ENCODE measurements at places on chromosomes 1 and 21. TPM values are rescaled to one million over a fixed set of nuclear protein-coding genes. Genes with fewer than 3 reads are reported as not detected.
A peak's percentile ranks its signal among the peaks of the same experiment; 100 is the strongest.

DNA sequence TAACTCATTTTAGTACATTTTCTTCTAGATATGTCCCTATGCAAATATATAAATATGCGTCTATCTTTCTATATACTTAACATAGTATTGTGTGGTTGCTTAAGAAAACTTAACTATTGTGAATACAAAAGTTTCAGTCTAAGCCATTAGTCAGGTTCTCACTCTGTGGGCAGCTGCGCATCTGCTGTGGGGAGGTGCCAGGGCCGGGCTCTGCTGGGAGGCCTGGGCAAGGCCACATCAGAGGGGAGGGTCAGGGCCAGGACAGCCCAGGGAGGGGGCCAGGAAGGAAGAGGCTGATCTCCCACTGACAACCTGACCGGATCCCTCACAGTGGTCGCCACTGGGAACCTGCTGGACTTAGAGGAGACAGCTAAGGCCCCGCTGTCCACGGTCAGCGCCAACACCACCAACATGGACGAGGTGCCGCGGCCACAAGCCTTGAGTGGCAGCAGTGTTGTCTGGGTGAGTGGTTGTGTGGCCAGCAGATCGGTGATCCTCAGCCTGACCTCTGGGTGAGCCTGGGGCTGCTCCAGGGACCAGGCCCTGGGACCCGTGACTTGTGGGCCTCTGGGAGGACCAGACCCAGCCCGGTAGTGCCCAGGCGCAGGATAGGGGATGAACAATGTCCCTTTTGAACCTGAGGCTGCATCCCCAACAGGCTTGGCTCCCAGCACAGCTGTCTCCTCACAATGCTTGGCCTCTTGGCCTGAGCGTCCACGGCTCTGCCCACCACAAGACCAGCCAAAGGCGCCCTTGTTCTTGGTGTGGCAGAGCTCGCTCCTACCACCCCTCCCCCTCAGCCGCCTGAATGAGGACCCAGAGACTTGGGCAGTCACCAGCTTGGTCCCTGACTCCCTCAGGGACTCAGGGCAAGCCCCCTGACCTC lies 20.2 kb downstream of the LDLRAP1 start:
- DNase-seq: peak; percentile 56

DNA sequence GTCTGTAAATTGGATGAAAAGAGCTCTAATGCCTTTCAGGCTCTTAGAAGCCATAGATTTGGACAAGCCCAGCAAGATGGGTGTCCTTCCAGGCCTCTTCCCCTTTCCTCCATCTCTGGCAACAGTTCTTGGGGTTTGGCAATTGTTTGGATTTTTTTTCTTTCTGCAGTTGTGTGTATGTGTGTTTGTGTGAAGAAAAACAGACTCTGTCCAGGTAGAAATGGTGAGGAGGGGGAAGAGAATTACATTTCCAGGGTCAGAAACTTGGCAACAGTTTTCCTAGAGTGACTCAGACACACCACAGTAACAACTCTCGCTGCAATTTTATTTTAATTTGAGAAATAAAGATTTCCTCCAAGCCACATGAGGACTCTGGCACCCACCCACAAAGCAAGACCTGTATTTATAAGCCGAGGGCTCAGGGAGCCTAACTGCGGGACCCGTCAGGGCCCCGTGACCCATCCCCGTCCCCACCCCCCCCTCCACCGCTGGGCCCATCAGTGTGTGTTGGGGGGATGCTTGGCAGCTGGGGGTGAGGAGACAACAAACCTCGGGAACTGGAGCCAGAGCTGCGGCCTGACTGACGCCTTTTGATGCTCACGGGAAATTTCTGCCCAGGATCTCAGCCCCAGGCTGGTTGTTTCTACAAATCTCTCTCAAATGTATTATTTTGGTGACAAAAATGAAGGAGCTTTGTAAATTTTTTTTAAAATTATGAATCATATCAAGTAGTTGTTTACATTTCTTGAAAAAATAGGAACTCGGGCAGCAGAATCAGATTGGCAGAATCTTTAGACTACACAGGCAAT lies 4.4 kb downstream of the TMEM200B start:
- DNase-seq: no peak

- DNase-seq: no peak
Observed at GRCh38 chr1:193421487-193421886, 235.1 kb upstream of the B3GALT2 start.

DNA sequence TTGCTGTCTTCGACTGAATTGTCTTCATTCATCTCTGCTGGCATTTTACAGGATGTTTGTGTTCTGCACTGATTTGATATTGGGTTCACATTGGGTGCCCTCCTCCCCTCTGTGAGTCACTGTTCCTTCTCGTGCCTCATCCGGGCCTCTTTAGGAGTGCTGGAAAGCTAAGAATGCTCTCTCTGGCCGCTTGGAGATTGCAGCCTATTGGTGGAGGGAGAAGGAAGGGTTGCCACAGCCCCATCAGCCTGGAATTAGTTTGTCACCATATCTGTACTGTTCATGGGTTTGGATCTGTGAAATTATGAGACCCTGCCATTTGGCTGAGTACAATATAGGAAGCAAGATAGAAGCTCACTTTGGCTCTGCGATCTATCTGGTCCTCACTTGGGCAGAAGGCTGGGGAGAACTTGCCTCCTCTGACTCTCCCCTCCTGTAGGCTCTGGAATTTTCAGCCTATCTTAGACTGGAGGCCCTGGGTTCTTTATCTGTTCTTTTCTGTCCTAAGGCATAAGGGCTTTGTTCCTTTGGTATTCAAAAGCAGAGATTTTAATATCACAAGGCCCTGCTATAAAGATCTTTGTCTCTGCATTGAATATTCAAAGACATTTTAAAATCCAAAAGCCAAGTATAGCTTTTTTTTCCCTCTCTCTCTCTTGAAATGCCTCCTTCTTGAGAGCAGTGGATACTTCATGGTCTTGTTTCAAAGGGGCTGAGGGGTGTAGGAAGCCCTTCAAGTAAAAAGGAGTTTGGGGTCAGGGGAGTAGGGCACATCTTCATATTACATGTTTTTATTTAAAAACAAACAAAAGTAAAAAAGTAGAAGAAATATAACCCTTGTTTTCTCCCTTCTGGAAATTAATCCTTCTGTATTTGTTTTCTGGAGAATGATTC lies 347.9 kb downstream of the ZP4 start:
- DNase-seq: no peak

DNA sequence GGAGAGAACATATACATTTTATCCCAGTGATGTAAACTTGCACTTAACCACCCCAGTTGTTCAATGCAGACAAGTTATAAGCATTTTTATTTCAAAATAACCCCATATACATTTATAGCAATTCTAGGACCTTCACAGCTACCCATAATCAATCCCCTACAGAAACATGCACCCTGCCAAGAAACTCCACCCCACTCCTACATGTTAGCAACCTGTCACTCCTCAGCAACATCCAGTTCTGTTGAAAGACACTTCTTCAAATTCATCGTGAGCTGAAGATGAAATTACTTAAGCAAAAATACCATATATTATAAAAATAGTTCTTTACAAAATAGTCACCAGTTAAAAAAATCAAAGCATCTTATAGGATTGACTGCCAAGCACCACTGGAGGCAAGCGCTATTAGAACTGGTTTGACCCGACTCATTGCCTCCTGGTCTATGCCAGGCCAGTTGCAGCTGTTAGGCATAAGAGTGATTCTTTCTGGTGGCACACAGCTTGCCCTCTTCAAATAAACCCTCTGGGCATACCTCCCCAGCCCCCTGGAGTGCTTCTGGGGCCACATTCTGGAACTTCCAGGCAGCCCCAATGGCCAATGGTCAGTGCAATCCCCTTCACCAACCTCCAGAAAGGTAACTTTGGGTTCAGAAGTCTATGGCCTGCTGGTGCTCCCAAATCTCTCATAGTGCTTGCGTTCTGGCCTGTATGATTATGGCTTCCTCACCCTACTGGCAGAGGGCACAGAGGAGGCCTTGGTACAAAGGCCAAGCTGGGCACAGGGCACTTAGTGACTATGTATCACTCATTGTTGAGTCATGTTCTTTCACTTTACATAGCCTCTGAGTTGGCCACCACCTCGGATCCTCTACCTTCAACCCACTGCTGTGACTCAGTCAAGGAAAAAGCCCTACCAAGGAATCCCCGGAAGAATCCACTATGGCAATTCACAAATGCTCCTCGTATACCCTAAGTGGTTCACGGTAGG lies 72.2 kb upstream of the RALGPS2 start:
- DNase-seq: no peak

- no peak for DNase-seq
Observed at GRCh38 chr1:36557041-36558000, 74.6 kb upstream of the CSF3R start.

DNA sequence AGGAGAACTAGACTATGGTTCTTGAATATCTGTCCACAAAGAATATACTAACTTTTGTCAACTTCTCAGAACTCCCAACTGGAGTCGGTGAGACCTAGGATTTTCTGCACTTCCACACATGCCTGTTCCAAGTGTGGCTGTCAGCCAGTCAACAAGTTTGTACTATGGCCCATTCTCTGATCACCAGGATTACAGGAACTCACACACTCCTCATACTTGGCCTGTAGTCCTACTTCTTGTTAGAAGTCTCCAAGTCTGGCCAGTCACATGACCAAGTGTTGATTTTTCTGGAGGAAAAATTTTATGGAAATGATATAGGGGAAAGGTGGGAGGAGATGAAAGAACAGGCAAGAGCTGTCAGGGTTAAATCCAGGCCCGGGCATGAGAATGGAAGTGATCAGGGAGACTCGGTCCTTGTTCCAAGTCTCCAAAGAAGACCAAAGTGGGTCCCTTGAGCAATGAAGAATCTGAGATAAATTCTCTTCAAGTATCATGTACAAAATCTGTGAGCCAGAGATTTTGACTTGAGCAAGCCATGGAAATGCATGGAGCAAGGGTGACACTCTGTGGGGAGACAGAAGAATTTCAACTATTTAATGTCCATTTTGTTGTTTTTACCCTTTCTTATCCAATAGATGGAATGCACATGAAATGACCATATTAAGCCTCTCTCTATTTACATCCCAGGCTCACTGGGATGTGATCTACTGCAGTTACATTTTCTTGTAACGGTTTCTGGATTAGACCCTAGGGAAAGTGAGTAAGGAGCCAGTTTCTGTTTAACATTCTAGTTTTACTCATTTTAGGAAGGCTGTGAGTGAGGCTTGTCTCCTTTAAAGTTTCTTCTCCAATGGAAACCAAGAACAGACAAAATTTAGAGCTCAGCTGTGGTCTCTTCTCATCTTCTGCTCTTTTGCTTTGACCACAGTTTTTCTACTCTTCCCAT lies 320.9 kb downstream of the ASTN1 start:
- DNase-seq: no peak

DNA sequence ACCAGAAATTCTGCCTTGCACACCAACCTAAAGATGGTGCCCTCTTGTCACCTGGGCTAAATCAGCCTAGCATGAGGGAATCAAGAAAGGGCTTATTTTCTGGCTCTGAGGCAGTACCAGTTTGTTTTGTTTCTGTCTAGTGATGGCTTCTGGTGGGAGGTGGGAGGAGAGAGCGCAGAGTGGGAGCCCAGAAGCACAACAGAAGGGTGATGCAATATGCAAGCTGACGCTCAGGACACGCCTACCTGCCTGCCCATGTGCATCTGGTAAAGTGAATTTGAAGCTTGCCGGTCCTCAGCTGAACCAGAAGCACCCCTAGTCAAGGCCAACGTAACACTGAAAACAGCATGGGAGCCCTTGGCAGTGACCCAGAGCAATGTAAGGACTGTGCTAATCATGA lies 138.4 kb upstream of the TIAM1 start:
- no peak for DNase-seq

GRCh38 chr1:206589206-206589605 lies 23.1 kb downstream of the EIF2D start:
- no peak for DNase-seq

GRCh38 chr1:167210966-167211674 lies 9.6 kb upstream of the POU2F1 start:
- DNase-seq: peak; percentile 36

DNA sequence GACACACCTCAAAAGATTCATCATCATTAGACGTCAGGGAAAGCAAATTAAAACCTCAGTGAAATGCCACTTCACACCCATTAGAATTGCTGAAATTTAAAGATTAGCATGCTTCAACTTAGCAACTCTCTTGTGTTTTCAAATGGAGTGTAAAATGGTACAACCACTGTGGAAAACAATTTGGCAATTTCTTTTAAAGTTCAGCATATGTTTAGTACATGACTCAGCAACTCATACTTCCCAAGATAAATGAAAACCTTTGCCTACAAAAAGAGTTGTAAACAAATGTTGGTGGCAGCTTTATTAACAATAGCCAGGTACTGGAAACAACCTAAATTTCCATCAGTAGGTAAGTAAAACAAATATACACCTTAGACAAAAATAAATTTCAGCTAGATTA lies 42.7 kb downstream of the ST3GAL3 start:
- no peak for DNase-seq

GRCh38 chr1:151251656-151252470 lies 2.7 kb upstream of the PSMD4 start:
- no peak for DNase-seq

- no peak for DNase-seq
Observed at GRCh38 chr1:20726932-20727745, 5.4 kb downstream of the SH2D5 start.

- DNase-seq: no peak
Observed at GRCh38 chr1:94551449-94551848, 9.9 kb upstream of the F3 start.

GRCh38 chr1:210536254-210536961 lies 207.7 kb downstream of the HHAT start:
- no peak for DNase-seq

- DNase-seq: no peak
Observed at GRCh38 chr1:226518375-226518774, 30.2 kb upstream of the STUM start.

DNA sequence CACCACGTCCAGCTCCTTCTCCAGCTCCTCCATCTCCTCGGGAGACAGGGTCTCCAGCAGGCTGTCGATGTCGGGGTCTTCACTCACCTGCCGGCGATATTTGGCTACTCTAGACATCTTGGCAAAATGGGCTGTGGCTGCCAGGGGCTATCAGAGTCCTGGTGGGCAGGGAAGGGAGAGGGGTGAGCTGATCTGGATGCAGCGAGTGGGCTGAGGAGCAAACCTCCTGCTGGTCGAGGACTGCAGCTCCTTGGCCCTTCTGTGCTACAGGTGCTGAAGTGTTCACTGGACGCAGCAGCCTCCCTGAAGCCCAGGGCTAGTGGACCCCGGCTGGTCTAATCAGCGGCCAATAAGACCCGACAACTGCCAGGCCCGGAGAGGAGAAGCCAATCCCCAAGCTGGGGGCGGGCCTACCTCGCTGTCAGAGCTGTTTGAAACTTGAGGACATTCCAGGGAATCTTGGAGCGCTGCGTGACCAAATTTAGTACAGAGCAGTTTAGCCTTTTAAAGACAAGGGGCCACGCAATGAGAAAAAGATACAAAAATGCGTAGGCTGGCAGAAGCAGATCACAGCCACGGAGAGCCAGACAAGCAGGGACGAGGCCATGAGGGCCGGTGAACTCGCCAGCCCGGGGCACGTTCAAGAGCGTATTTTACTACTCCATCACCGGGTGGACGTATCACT lies at the start of gene LMOD1:
LMOD1 (minus strand) TSS at position 325 of the 685 bp plus-strand sequence; CDS start at position 117, 208 bp downstream.
- DNase-seq: peak; percentile 59

GRCh38 chr1:234730475-234730769 lies 120.4 kb upstream of the IRF2BP2 start:
- no peak for DNase-seq

- no peak for DNase-seq
Observed at GRCh38 chr1:51193564-51193963, 42.5 kb upstream of the RNF11 start.

C4BPA gene
- total RNA-seq: 618 TPM

KRTAP21-2 gene
- not detected for total RNA-seq

TTC24 gene
- total RNA-seq: not detected

SH2D2A gene
- 8.4 TPM for total RNA-seq

GLIS1 gene
- not detected for total RNA-seq

EDN2 gene
- total RNA-seq: not detected

WDR26 gene
- total RNA-seq: 79.3 TPM

TRIM58 gene
- 2.1 TPM for total RNA-seq

CRNN gene
- not detected for total RNA-seq

MYOC gene
- 1.7 TPM for total RNA-seq

CORT gene
- total RNA-seq: 0.59 TPM

SLC35F3 gene
- 0.39 TPM for total RNA-seq

FNBP1L gene
- total RNA-seq: 58.7 TPM
